GM04503 (cell line): ENCODE measurements at places on chromosomes 2 and 18.

- DNase-seq, result no peak
Observed at GRCh38 chr18:5983488-5983887, 88.2 kb upstream of the TMEM200C start.

DNA sequence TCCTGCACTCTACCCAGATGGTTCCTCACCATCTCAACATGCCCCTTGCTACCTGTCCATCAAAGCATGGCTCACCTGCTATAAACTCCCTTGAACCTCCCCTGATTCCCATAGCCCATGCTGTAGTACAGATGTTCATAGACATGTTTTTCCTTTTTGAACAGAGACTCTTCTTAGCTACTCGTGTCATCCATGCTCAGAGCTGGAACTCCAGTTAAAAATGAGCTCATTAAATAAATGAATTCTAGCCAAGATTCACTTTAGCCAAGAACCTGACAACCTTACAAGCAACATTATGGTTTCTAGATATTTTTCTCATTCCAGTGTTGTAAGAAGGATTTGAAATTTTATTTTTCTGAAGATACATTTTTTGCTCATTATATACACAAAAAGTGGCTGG, 65.0 kb downstream of the SCG2 start:
- DNase-seq, result no peak

DNA sequence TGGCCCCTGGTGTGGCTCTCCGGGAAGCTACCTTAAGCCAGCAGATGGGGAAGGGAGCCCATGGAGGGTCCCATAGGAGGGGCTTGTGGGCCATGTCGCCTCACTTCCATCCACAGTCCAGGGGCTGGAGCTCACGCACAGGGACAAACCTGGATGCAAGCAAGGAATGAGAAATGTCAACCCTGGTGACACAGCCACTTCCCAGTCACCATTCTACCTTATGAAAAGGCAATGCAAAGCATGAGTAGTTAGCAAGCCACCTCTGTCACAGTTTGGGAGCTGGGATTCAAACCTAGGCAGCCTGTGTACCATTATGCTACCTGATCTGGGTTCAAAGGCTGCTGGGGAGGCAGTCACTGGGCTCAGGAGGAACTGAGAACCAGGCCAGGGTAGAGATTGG, 170.0 kb upstream of the KLHL29 start:
- DNase-seq, result no peak

DNA sequence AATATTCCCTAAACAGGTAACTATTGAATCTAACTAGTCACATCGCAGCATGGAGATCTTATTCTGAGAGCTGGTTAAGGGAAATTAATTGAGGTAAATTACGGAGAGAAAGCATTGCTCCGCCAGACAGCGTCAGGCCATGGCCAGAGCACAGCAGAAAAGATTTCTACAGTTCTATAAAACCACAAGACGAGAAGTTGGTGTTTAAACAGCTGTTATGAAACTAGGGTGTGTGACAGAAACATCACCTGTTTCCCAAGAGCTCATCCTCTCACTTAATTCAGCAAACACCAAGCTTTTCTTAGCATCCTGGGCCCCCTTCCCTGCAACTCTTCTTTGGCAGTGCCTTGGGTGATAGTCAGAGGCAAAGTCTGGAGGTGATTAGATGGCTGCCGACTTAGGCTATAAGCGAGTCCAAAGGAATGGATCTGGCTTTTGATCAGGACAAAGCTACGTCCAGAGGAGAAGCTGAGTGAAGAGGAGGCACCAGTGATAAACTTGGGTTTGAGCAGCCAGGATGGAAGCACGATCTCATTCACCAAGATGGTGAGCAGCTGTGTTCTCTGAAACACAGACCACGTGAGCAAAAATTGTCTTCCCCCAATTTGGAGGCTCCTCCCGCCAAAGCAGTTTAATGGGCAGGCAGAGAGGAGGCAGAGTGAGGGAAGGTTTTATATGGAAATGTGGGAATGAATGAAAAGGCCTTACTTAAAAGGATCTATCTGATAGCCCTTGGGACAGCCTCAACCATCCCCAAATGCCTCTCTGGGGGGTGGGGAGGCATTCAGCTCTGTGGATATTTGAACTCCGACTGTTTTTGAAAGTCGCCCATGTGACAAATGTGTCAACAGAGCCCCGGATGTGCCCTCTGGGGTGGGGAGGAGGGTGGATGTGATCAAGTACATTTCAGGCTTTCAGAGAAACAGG, 57.8 kb downstream of the PKDCC start:
- DNase-seq, result no peak

- DNase-seq, result no peak
Observed at GRCh38 chr2:7838669-7839068, 843.2 kb upstream of the ID2 start.

GRCh38 chr2:149180226-149180875, 141.9 kb downstream of the LYPD6B start:
- DNase-seq, result peak; percentile 66

GRCh38 chr2:212592695-212593094, 54.1 kb upstream of the ERBB4 start:
- DNase-seq, result no peak

GRCh38 chr2:104582471-104582870, 271.4 kb upstream of the POU3F3 start:
- DNase-seq, result no peak

GRCh38 chr2:232133078-232133477, 171.6 kb downstream of the DIS3L2 start:
- no peak for DNase-seq

- no peak for DNase-seq
Observed at GRCh38 chr18:36294031-36294430, 3.5 kb upstream of the FHOD3 start.

- peak; percentile 60 for DNase-seq
Observed at GRCh38 chr2:32882816-32883810, 63.6 kb upstream of the LTBP1 start.

DNA sequence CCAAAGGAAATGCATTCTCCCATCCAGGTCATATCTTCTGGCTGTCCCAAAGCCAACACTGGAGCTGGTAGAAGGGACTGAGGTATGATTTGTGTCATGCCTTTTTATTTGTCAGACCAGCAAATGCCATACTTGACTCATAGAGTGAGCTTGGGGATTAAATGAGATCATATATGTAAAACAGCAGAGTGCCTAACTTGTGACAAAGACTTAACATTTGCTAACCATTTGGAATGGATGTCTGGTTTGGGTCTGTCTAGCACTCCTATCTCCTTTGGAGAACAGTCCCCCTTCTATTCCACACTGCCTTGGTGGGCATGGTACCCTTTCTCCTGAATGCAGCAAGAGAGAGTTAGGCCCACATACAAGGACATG, 128.5 kb upstream of the LGALSL start:
- DNase-seq, result no peak

GRCh38 chr2:159905926-159906714, 108.1 kb upstream of the CD302 start:
- DNase-seq, result no peak

- no peak for DNase-seq
Observed at GRCh38 chr2:153871231-153872221, at the start of gene GALNT13. GALNT13 (plus strand) TSS chr2:153871922.

- DNase-seq, result no peak
Observed at GRCh38 chr18:75121266-75121665, 87.7 kb downstream of the PTGR3 start.

DNA sequence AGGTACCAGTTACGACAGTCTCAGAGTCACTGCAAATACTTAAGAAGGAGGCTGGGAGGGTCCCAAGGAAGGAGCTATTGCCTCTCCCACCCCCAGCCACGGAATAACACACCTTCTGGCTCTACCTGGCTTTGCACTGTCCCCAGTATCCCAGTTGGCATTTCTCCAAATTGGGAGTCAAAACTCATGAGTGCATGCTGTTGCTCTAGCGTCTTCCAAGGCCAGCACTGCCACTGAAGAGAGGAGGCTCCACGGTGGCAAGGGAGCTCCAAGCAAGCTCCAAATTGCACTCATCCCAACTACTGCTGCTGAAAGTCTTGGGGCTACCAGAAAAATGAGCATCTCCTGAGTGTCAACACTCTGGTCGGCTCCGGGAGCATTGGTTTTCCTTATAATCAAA, 1.6 kb downstream of the SCTR start:
- no peak for DNase-seq

DNA sequence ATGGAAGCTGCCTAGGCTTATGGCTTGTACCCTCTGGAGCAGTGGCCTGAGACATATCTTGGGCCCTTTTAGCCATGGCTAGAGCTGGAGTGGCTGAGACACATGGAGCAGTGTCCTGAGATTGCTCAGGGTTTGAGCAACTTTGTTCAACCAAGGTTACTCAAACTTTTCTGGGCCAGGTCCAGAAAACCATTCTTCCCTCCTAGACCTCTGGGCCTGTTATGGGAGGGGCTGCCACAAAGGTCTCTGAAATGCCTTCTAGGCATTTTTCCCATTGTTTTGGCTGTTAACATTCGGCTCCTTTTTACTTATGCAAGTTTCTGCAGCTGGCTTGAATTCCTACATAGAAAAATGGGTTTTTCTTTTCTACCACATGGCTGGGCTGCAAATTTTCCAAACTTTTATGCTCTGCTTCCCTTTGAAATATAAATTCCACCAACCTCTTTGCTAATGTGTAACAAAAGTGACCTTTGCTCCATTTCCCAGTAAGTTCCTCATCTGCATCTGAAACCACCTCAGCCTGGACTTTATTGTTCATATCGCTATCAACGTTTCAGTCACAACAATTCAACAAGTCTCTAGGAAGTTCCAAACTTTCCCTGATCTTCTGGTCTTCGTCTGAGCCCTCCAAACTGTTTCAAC, 84.9 kb upstream of the MAP4K3 start:
- DNase-seq, result no peak

DNA sequence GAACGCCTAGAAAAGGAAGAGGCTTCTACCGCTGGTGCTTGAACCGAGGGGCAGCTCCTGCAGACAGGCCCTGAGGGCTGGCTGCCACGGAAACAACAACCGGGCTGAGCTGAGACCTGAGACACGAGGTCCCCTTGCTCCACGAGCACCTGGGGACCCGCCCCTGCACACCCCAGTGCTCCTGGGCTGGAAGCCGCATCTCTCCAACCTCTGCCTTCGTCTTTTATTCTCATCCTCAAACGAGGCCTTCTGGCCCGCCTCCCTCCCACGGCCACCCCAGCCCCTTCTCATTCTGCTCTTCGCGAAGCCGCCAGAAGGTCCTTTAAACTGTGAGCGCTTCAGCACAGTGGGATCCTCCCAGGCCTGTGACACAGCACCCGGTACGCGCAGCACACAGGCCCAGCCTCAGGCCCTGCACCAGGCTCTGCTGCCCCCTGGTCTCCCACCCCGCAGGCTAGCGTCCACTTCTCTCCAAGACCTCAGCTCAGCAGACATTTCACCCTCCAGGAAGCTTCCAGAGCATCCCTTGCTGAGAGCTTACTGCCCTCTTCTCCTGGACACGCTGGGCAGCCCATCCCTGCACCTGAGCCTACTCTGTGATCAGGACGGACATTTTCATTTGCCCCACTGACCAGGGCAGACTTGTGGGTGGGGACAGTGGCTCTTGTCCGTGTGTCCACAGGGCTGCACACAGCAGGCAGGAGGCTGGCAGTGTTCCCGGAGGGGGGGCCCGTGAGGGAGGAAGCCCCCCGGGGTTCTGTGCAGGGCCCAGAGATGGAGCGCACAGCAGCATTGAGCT, 149.7 kb downstream of the PXDN start:
- no peak for DNase-seq

DNA sequence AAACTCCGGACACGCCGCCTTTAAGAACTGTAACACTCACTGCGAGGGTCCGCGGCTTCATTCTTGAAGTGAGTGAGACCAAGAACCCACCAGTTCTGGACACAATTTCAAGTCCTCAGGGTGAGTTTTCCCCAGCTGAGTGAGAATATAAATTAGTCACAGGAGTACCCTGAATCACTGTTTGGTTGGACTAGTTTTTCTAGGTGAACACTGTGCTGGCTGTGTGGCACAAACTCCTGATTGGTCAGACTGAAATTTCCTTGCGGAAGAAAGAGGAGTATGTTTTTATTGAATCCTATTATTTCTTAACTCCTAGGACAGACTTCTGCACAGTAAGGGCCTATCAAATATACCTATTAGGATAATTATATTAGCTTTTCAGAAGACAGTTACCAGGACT, 288.1 kb upstream of the UBE2E3 start:
- no peak for DNase-seq

DNA sequence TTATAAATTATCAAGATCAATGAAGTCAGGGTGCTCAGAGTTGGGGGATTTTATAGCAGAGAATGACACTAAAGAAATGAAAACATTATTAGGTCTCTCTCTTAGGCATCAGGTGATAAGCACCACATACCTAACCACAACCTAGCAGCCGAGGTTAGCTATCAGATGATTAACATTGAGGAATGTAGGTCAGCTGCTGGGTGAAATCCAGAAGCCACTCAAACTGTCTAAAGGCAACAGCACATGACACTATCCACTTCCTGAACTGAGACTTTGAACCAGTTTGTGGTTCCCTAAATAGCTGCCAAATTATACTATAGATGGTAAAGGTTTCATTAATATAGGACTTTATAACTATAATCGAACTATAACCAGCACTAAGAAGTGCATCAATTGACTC, 4.7 kb downstream of the EPG5 start:
- DNase-seq, result no peak
